ENCODE measurements at places on chromosomes 13 and 19.

DNA sequence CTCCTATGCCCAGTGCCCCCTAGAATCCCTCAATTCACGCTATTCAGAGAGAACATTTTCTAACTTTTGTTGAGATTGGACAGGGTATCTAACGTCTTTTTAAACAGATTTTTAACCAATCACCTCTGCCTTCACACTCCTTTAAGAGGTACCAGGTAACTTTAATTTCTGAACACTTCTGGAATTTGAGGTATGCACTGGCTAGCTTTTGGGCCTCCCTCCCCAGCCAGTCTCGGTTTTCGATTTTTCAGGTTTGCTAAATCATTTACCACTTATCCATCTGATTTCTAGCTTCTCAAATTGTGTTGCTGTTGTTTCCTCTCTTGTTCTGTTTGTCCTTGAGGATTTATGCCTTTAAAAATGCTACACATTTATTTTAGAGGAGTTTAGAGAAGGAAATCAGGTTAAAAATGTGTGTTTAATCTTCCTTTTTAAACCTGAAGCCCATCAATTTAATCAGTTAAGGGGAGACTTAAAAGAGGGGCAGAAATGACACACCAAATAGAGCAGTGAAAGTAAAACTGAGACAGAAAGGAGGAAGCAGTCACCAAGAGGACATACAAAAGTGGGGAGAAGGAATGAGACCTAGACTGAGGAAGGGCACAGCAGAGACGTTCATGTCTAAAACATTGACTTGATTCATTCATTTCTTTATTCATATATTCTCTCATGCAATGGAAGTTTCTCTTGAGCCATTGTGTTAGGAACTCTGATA lies 139.6 kb upstream of the HTR2A start:
- H3K36me3 ChIP-seq, result no peaks in the 10 kb centered on the region
- H3K4me1 ChIP-seq, result no peaks in the 10 kb centered on the region
- no peak for DNase-seq
- H3K27me3 ChIP-seq, result peaks cover 8% of the 10 kb centered on the region

DNA sequence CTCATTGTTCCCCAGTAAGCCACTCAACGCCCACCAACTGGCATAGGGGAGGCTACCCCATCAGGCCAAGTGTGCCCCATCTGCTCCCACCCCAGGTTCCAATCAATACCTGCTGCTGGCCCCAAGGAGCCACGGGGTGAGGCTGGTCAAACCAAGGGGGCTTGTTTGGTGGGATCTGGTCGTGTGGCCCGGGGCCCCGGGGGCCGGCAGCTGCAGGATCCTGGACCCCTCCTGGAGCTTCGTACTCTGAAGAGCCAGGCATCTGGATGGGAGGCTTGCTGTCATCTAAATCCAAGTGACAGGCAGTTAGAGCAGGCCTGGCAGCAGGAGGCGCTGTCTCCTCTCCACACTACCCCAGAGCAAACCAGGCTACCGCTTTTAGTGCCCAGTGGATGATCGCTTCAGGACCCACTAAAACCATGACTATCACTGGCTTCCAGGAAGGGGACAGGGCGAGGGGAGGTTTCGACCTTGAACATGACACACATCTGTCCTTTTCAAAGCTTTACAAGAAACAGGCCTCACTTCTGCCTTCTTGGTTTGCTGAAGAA lies 14.2 kb downstream of the CHERP start:
- H3K4me3 ChIP-seq, result no peak overlapping the region
- peaks cover 39% of the 10 kb centered on the region for H3K36me3 ChIP-seq
- no peaks in the 10 kb centered on the region for H3K4me1 ChIP-seq
- H3K27ac ChIP-seq, result no peak overlapping the region
- peak; percentile 20 for DNase-seq
- no peaks in the 10 kb centered on the region for H3K27me3 ChIP-seq

DNA sequence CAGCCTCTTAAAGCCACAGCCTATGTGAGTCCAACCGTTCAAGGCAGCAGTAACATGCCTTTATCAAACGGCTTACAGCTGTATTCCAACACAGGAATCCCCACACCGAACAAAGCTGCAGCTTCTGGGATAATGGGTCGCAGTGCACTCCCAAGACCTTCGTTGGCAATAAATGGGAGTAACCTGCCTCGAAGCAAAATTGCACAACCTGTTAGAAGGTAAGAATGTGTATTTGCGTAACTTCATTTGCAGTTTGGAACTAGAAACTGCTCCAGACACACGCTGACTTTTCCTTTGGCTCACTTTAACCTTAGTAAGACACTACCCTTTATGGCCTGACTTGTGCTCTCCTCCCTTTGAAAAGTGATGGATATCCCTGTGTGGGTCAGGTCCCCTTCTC lies 63.4 kb downstream of the SLAIN1 start:
- no peak overlapping the region for H3K4me3 ChIP-seq
- no peak overlapping the region for H3K27ac ChIP-seq
- peaks cover 44% of the 10 kb centered on the region for H3K36me3 ChIP-seq
- no peaks in the 10 kb centered on the region for H3K27me3 ChIP-seq
- H3K4me1 ChIP-seq, result no peaks in the 10 kb centered on the region
- DNase-seq, result no peak

DNA sequence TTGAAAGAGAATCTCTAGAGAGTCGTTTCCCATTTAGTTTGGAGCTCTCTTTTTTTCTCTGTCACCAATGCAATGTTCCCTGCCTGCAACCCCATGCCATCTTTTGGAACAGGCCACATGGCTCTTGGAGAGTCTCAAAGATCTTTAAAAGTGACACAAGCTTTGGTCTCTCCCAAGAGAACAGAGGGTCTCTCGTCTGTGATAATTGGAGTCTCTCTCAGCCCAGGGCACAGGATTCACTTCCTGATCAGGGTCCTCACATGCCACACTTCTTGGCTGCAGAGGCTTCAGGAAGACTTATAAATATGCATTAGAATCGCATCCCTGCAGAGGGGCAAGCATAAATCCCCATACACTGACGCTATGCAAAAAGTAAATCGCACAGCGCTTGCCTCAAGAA lies 240.5 kb downstream of the IRS2 start:
- H3K4me1 ChIP-seq, result no peaks in the 10 kb centered on the region
- DNase-seq, result no peak
- no peak overlapping the region for H3K27ac ChIP-seq
- peaks cover 2% of the 10 kb centered on the region for H3K27me3 ChIP-seq
- H3K4me3 ChIP-seq, result no peak overlapping the region

- no peaks in the 10 kb centered on the region for H3K36me3 ChIP-seq
- no peak overlapping the region for H3K27ac ChIP-seq
- no peak overlapping the region for H3K4me3 ChIP-seq
- peaks cover 8% of the 10 kb centered on the region for H3K4me1 ChIP-seq
- DNase-seq, result no peak
Measured at GRCh38 chr19:48671446-48671995, 1.3 kb downstream of the NTN5 start.

- no peak overlapping the region for H3K4me3 ChIP-seq
- no peaks in the 10 kb centered on the region for H3K27me3 ChIP-seq
- no peak for DNase-seq
- H3K4me1 ChIP-seq, result no peaks in the 10 kb centered on the region
Measured at GRCh38 chr19:30677702-30678101, 305.5 kb downstream of the ZNF536 start.

DNA sequence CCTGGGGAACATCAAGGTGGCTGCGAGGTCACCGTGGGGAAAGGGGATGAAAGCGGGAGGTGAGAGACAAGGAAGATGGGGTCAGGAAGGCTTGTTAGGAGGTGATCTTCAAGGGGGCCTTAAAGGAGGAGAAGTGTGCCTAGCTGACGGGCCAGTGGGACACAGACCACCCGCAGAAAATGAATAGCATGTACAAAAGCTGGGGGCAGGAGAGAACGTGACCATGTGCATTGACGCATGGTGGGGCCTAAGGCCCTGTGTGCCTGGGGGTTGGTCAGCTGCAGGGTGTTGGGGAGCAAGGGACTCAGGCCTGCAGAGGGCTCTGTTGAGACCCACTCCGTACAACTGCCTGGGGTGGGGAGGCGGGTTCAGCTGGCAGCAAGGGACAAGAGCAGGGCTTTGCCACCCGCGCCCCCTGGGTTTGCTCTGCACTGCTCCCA lies 5.9 kb downstream of the RAB8A start:
- no peak for DNase-seq
- peaks cover 46% of the 10 kb centered on the region for H3K36me3 ChIP-seq
- H3K4me1 ChIP-seq, result peaks cover 57% of the 10 kb centered on the region
- peak overlapping the region; percentile 70 for H3K4me3 ChIP-seq

DNA sequence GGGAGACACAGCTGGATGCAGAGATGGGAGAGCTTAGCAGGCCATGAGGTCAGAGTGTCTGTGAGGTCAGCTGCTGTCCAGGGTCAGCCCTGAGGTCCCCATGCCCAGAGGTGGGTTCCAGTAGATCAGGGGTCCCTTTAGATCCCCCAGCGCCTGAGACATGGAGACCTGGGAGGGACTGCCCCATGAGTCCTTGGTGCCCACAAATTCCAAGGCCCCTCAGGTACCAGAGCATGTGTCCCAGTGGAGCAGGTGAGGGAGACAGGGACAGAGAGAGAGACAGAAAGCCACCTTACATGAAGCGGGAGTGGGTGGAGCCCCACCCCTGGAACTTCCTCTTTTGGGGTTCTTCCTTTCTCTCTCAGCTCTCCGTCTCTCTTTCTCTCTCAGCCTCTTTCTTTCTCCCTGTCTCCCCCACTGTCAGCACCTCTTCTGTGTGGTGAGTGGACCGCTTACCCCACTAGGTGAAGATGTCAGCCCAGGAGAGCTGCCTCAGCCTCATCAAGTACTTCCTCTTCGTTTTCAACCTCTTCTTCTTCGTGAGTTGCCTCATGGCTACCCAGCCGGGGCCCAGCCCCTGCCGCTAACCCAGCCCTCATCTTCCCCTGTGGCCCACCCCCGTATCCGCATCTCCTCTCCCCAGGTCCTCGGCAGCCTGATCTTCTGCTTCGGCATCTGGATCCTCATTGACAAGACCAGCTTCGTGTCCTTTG lies at the start of gene CD37:
Gene CD37, plus strand, starts transcription at position 336 of the 713 bp plus-strand sequence. Its CDS starts 135 bp downstream, at position 471.
- H3K36me3 ChIP-seq, result peaks cover 26% of the 10 kb centered on the region
- H3K27ac ChIP-seq, result peak within 1 kb of the TSS; percentile 99
- peaks cover 72% of the 10 kb centered on the region for H3K4me1 ChIP-seq

DNA sequence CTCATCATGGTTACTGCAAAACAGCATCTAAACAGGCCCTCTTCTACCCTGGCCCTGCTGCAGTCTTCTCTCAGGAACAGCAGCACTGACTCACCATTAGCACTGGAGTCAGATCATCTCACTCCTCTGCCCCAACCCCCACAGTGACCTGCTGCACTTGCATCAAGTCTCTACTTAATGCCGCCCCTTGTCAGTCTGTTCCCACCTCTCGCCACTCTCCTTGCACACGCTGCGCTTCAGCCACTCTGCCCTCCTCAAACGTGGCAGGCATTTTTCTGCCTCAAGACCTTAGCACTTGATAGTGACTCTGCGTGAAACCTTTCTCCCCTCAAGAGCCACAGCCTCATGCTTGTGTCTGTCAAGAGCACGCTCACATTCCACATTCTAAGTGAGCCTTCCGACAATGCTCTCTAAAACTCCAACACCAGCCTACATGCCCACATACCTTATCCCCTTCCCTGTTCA lies 22.1 kb downstream of the MIPEP start:
- H3K27me3 ChIP-seq, result no peaks in the 10 kb centered on the region
- DNase-seq, result no peak
- no peak overlapping the region for H3K27ac ChIP-seq

- no peaks in the 10 kb centered on the region for H3K36me3 ChIP-seq
- no peaks in the 10 kb centered on the region for H3K27me3 ChIP-seq
- no peak for DNase-seq
- no peak overlapping the region for H3K4me3 ChIP-seq
Measured at GRCh38 chr19:14603990-14604387, 21.1 kb downstream of the CLEC17A start.

DNA sequence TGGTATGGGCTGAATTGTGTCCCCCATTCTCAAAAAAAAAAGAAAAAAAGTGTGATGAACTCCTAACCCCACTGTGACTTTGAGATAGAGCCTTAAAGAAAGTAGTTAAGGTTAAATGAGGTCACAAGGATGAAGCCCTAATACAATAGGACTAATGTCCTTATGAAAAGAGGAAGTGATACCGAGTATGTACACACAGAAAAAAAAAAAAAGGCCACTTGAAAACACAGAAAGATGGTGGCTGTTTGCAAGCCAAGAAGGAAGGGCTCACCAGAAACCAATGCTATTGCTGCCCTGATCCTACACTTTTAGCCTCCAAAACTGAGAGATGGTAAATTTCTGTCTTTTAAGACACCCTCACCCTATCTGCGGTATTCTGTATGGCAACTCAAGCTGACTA lies 955.6 kb downstream of the PCDH17 start:
- DNase-seq, result no peak
- no peaks in the 10 kb centered on the region for H3K4me1 ChIP-seq
- no peak overlapping the region for H3K4me3 ChIP-seq

- peaks cover 37% of the 10 kb centered on the region for H3K4me1 ChIP-seq
- H3K27ac ChIP-seq, result no peak overlapping the region
- H3K4me3 ChIP-seq, result no peak overlapping the region
- no peaks in the 10 kb centered on the region for H3K36me3 ChIP-seq
- H3K27me3 ChIP-seq, result no peaks in the 10 kb centered on the region
Measured at GRCh38 chr19:40147338-40147692, 43.9 kb upstream of the MAP3K10 start.

DNA sequence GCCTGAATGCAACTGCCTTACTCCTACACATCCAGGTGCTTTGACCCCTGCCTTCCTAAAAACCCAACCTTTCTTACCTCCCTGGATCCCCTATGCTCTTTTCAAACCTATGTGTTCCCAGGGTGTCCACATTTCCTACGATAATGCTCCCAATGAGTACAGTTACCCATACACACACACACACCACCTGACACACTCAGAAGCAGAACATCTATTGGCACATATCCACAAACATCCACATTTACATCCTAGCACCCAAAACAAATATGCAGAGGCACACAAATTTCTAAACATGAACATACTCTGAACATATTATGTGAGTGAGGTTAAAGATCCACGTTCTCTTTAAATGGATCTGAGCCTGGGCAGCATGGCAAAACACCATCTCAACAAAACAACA lies 22.4 kb upstream of the PLAUR start:
- no peaks in the 10 kb centered on the region for H3K36me3 ChIP-seq
- no peaks in the 10 kb centered on the region for H3K4me1 ChIP-seq
- H3K27me3 ChIP-seq, result peaks cover 5% of the 10 kb centered on the region
- H3K4me3 ChIP-seq, result no peak overlapping the region
- H3K27ac ChIP-seq, result no peak overlapping the region

DNA sequence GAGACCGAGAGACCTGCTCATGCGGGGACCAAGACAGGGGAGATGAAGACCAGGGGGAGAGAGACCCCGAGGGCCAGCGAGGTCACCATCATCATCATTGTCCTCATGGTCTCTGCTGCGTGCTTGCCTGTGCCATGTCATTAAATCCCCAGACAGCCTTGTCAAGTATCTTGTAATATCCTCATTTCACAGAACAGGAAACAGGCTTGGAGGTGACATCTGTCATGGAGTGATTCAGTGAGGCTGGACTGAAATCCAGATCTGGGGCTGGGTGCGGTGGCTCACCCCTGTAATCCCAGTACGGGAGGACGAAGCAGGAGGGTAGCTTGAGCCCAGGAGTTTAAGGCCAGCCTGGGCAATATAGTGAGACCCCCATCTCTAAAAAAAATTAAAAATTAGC lies 5.9 kb upstream of the NANOS2 start:
- H3K4me1 ChIP-seq, result peaks cover 38% of the 10 kb centered on the region
- H3K36me3 ChIP-seq, result no peaks in the 10 kb centered on the region
- H3K4me3 ChIP-seq, result peak overlapping the region; percentile 5
- H3K27ac ChIP-seq, result no peak overlapping the region
- DNase-seq, result no peak

GRCh38 chr13:107277911-107278310 lies 710.0 kb upstream of the ARGLU1 start:
- H3K27ac ChIP-seq, result no peak overlapping the region
- no peaks in the 10 kb centered on the region for H3K27me3 ChIP-seq
- no peaks in the 10 kb centered on the region for H3K4me1 ChIP-seq
- H3K36me3 ChIP-seq, result no peaks in the 10 kb centered on the region
- no peak for DNase-seq
- H3K4me3 ChIP-seq, result no peak overlapping the region
